Tibial nerve (tissue), 4 donors: ENCODE measurements at places on chromosomes 6 and 20. TPM values are rescaled to one million over a fixed set of nuclear protein-coding genes. Genes with fewer than 3 reads are reported as not detected.

The OR2J1 gene
- total RNA-seq = not detected

The RHAG gene
- total RNA-seq = 2.7 TPM

The KIAA0408 gene
- total RNA-seq = 10.1 TPM

The SLC44A4 gene
- 0.22 TPM for total RNA-seq

- H3K4me1 ChIP-seq = no peaks in the 10 kb centered on the region
- no peak overlapping the region for H3K27ac ChIP-seq
- H3K27me3 ChIP-seq = no peaks in the 10 kb centered on the region
- DNase-seq = no peak
- H3K4me3 ChIP-seq = no peak overlapping the region
- H3K36me3 ChIP-seq = no peaks in the 10 kb centered on the region
Observed at GRCh38 chr20:14997791-14998190, 660.4 kb upstream of the FLRT3 start.

- no peak overlapping the region for H3K27ac ChIP-seq
- no peak for DNase-seq
- peaks cover 27% of the 10 kb centered on the region for H3K27me3 ChIP-seq
- H3K4me1 ChIP-seq = no peaks in the 10 kb centered on the region
Observed at GRCh38 chr20:46270977-46271744, 37.1 kb downstream of the CDH22 start.

DNA sequence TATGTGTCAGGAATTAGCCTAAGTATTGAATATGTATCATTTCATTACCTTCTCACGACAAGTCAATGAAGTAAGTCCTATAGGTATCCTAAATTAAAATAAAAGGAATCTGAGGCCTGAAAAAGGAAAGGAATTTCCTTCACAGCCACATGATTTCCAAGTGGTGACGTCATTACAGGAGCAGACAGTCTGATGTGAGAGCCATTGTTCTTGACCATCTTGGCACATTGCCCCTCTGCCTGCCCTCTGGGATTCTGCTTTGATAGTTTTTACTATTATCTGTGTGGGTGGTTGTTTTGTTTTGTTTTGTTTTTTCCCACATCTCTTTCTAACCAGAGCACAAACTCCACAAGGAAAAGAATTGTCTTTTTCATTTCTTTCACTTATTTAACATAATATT lies 219.8 kb upstream of the UFL1 start:
- H3K4me3 ChIP-seq = no peak overlapping the region
- H3K36me3 ChIP-seq = no peaks in the 10 kb centered on the region
- H3K27me3 ChIP-seq = no peaks in the 10 kb centered on the region
- no peaks in the 10 kb centered on the region for H3K4me1 ChIP-seq

DNA sequence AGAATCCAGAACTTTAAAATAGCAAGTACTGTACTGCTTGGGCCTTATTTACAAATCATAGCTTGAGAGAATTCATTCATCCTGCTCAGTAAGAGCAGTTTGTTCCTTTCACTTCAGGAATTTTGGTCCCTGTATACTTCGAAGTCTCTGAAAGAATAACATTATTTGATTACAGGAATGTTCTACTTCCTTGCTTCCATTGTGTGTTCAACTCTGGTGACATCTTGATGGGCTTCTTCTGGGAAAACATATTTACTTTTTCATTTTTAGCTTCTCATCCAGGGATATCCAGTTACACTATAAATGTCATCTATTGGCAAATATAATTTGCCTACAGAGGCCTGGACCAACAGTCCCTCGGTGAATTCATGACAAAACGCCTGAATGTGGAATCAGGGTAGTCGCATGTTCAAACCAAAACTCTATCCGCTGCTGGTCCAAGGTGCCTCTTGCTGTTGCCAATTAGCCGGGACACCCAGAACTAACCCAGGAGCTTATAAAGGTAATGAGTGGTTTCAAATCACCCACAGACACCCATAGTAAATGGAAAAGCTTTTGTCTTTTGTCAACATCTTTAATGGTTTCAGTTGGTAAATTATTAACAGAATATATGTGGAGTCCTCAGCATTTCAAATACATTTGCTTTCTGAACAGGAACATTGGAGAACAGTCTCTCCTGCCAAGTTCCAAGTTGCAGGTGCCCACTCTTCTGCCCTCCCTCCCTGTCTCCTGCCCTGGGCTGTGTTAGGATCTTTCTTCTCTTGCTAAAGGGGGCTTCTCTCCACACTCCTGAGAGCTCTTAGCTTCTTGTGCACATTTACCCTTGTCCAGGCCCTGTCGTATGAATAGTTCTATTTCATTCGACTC lies 162.5 kb upstream of the CITED2 start:
- no peaks in the 10 kb centered on the region for H3K27me3 ChIP-seq
- H3K4me1 ChIP-seq = peaks cover 6% of the 10 kb centered on the region

DNA sequence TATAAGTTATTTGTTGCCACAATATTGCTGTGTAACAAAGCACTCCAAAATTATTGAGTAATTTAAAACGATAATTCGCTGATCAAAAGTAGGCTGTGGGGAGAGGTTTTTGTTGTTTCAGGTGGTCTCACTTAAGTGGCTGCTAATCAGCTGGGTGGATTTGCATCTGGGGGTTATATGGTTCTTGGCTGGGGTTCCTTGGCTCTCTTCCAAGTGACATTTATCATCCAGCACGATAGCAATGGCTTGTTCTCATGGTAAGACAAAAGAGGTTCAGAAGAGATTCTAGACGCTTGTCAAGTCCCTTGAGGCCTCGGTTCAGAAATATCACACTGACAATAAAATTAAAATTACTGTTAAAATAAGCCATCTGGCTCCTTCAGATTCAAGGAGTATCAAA lies 1648.8 kb downstream of the GRIK2 start:
- no peaks in the 10 kb centered on the region for H3K27me3 ChIP-seq
- H3K27ac ChIP-seq = no peak overlapping the region
- DNase-seq = no peak
- H3K36me3 ChIP-seq = no peaks in the 10 kb centered on the region

DNA sequence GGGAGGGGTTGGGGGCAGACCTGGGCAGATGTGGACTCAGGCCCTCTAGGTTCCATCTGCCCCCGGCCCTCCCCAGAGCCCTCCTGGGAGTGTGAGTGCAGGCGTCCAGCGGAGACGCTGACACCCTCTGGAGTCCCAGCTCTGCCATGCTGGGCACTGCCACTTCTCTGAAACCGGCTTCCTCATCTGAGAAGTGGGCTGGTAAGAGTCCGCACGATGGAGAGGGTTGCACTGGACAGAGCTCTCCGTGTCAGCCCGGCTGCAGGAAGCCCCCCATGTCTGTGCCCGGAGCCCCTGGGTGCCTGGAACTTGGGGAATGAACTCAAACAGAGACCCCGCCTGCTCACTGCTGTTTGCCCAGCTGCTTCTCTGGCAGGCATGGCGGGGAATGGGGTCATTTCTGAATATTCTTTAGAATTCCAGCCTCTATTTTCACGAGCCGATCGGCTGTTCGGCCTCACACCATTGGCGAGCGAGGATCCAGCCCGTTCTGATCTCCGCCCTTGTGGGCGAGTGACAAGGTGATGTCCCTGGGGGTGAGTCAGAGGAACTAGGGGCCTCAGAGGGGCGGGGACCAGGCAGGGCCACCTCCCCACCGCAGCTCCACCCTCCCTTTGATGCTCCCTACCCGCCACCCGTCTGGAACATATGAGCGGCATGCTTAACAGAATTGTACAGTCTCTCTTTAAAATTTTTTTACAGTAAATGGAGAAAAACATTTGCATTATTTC lies 47.8 kb upstream of the GATA5 start:
- no peak for DNase-seq
- H3K4me3 ChIP-seq = no peak overlapping the region
- no peaks in the 10 kb centered on the region for H3K27me3 ChIP-seq
- H3K27ac ChIP-seq = no peak overlapping the region
- H3K36me3 ChIP-seq = no peaks in the 10 kb centered on the region
